MCF 10A (cell line): ENCODE measurements at places on chromosomes 1 and 21.

DNA sequence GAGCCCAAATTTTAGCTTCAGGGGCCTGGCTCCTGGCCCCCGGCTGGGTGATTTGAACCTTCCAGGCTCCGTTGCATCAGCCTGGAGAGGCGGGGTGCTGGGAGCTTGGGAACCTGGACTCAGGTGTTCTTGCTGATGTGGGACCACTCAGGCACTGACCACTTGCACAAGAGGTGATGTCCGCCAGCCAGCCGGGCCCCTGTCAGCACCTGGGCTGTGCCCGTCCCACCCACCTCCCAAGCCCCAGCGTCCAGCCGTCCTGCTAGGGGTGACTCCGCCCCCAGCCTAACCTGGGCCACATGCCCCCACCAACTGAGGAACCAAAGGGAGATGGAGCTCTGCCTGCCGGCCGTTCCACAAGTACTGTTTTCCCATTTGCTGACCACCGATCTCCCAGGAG is 47.4 kb upstream of the ARHGEF16 start:
- DNase-seq: no peak

DNA sequence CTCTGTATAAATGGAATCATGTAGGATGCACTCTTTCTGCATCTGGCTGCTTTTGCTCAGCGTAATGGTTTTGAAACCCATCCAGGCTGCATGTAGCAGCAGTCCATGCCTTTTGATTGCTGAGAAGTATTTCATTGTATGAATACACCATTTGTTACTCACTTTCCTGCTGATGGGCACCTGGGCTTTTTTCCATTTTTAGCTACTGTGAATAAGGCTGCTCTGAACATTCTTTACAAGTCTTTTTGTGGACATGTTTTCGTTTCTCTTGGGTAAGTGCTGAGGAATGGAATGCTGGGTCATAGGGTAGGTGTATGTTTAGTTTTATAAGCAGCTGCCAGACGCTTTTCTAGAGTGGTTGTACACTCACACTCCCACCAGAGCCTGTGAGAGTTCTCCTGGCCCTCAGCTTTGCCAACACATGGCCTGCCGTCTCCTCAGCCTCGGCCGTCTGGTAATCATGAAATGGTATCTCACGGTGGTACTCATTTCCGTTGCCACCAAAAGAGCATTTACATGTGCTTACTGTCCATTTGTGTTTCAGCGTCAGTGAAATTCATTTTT is 22.7 kb downstream of the SLX9 start:
- DNase-seq: peak; percentile 63

- peak; percentile 46 for DNase-seq
Observed at GRCh38 chr1:65141394-65141793, 6.6 kb upstream of the AK4 start.

GRCh38 chr1:32917521-32917920 is 16.3 kb upstream of the TMEM54 start:
- no peak for DNase-seq

DNA sequence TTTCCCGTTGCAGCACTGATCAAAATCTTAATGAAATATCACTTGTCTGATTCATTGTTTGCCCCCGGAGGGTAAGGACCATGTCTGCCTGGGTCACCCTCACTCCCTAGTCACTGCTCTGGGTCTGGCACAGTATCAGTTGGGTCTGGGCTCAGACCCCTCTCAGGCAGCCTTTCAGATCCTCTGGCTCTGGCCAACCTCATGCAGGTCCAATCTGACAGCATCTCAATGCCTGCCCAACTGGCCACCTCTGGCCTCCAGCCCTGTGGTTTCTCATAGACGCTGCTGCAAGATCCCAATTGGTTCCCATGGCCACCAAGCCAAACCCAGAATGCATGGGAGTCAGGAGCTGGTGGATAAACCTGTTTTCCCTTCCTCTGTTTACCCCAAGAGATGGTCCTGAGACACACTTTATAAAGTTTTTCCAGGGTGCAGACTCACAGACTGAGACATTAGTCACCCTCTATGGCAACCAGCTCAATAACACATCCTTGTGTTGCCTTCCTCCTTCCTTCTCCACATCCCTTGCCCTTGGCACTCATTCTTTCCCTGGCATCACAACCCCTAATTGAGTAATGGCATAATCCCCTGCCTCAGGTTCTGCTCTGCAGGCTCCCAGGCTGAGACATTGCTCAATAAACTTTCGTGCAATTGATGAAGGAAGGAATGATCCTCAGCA is 199.2 kb downstream of the GRIK3 start:
- DNase-seq: peak; percentile 22

DNA sequence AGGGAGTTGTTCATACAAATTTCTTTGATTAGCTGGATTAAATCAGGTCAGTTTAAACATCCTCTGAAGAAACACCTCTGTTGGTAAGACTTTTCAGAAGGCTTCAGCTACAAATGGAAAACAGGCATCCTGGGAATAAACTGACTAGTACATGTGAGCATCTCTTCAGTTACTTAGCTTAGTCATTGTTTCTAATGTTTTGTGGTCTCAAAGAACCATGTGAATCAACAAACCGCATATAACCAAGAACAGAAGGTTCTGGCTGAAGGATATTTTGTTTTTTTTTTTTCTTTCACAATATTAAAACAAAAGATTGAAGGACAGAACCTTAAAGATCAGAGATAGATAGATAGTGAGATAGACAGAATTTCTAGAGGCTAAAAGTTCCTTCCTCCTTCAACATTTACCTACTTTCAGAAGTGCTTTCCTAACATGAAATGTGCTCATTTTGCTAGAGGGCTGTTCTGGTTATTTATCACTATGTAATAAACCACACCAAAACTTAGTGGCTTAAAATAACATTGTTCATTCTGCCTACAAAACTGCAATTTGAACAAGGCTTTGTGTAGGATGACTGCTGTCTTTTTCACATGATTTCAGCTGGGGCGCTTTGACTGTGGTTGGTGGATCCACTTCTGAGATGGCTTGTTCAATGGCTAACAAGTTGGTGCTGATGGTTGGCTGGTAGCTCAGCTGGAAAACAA is 119.8 kb upstream of the PTGFR start:
- DNase-seq: peak; percentile 80

DNA sequence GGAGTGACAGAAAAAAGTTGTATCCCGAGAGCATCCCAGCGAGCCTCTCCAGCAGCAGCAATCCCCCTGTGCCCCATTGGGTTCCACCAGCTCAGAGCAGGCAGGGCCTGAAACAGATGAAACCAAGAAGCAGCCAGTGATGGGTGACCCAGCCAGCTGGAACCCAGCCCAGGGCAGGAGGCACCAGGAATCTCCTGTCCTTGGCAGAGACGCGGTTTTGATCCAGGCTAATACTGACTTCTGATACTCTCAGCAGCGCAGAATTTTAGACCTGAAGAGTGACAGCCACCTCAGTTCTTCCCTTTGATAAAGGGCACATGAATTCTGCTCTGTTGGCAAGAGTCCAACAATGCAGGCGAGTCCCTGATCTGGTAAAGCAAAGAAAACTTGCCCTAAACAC is 11.4 kb upstream of the OLIG1 start:
- peak; percentile 49 for DNase-seq

- DNase-seq: no peak
Observed at GRCh38 chr1:51444534-51445192, 74.4 kb downstream of the EPS15 start.

DNA sequence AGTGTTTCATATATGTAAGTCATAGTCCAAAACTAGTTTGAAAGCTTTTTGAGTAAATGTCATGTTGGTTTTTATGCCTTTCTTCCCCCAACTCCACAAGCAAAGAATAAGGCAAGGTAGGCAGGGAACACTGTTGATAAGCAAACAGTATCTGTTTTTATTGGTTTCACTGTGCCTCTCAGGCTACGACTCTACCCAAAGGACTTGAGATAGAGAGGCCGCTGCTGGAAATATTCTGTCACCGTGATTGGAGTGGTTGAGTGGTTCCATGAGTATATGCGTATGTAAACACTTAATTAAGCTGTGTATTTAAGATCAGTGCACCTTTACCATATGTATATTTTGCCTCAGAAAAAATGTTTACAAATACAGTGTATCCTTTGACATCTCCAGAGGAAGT is 138.1 kb upstream of the KIF26B start:
- no peak for DNase-seq

GRCh38 chr1:29469457-29469856 is 233.1 kb downstream of the PTPRU start:
- DNase-seq: peak; percentile 10

DNA sequence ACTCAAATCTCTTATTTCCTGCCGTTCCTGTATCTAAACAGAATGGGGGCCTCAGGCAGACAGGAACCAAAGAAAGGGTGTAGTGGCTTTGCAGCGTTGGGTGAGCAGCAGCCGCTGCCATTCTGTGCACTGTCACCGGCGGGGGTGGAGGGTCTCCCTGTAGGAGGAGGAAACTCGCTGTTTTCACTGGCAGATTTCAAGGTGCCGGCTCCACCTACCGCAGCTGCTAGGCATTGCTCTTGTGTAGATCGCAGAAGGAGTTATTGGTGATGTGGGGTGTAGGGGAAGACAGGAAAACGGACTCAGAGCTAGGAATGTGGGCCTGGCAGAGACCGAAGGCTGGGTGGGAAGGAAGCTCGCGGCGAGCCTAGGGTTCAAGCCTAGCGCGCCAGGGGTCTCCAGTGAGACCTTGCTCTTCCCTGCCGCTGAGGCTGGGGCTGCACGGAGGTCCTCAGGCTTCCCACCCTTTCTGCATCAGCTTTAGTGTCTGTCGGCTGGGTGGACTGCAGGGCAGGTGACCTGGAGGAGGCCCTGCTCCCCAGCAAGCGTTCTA is 20.8 kb downstream of the ATP5PO start:
- peak; percentile 68 for DNase-seq

GRCh38 chr1:8598783-8599182 is 218.7 kb downstream of the RERE start:
- DNase-seq: no peak

DNA sequence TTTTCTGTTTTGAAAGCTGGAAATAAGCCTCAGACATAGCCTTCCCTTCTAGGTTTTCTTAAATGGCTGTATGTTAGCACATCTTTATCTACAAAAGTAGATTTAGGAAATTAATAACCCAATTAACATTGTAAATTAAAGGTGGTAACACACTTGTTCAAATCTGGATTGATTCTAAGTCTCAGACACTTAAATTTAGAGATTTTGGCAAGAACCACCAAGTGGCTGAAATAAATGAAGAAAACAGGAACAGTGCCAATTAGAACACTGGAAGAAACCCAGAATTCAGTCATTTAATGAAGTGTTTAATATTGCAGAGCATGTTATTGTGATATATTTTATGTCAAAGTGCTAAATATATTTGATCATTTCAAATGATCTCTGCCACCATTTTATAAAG is 628.2 kb downstream of the USP25 start:
- no peak for DNase-seq

GRCh38 chr1:8951231-8951630 is 5.6 kb downstream of the CA6 start:
- no peak for DNase-seq

- no peak for DNase-seq
Observed at GRCh38 chr1:67750691-67751054, 65.7 kb downstream of the GADD45A start.

GRCh38 chr1:48093696-48094528 is 96.7 kb upstream of the TRABD2B start:
- DNase-seq: peak; percentile 79

- DNase-seq: no peak
Observed at GRCh38 chr1:226625832-226626576, 77.4 kb downstream of the STUM start.

DNA sequence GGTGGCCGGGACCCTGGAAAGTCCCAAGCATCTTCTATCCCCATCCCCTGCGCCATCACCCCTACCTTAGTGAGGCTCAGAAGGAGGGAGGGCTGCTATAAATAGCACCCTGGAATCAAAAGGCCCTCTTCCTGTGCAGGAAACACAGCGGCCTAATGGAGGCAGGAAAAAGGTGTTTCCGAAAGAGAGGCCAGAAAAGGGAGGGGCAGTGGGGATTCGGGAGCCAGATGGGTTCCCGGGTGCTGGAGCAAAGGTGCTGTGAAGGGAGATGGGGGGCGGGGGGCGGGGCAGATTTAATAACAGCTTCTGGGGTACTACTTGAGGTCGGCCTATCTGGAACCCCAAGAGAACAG is 16.6 kb downstream of the NAV1 start:
- no peak for DNase-seq

DNA sequence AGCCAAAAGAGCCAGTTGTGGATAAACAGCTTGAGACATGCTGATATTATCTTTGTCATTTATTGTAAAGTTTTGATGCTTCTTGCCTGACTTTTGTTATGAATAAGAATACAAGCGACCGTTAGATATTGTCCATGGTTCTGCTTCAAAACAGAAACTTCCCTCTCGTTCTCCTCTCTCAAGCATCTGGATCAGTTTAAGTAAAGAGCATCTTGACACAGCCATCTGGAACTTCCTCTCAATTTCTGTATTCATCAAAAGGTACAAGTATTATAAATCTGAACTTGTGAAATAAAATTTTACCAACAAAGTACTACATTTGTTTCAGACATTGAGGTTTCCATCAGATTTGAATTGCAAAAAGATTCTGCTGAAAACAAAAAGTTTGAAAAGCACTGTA is 36.4 kb upstream of the CLDN14 start:
- DNase-seq: no peak

DNA sequence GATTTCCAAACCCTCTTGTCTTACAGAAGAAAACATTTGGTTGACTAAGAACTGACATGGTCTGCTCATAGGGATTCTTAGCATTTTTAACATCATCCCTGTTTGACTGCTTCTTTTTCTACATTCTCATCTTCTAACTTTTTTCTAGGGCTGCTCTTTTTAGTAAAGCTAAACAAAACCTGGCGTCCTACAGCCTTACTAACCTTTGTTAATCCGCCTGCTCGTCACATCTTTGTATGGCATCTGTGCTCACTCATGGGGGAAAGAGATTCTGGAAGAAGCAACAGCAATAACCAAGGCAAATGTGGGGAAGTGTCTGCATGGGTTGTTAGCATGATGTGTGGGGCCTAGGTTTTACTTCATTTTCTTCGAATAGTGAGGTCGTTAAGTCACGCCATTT is 92.0 kb downstream of the KIF1B start:
- DNase-seq: no peak

GRCh38 chr1:177340601-177341067 is 169.9 kb downstream of the BRINP2 start:
- DNase-seq: no peak

GRCh38 chr1:156911577-156912298 is 8.7 kb upstream of the LRRC71 start:
- no peak for DNase-seq

DNA sequence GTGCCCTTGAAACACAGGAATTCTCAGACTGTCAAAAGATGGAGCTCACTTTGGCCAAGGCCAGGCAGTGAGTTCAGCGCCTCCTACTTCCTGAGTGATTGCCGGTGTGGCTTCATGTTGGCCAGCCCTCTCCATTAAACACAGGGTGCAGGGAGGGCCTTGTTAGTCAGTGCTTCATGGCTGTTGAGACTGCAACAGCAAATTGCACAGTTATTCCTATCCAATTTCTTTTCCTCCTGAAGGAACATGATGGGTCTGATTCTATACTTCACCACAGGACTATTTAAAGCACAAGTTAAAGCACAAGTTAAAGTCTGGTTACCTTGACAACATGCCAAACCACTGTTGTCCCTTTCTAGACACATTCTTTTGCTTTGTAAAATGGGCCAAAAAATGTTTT is 156.6 kb downstream of the SIPA1L2 start:
- DNase-seq: peak; percentile 56

- peak; percentile 76 for DNase-seq
Observed at GRCh38 chr1:210360852-210361477, 32.3 kb downstream of the HHAT start.
